ENCODE measurements at places on chromosomes 7 and 10.

DNA sequence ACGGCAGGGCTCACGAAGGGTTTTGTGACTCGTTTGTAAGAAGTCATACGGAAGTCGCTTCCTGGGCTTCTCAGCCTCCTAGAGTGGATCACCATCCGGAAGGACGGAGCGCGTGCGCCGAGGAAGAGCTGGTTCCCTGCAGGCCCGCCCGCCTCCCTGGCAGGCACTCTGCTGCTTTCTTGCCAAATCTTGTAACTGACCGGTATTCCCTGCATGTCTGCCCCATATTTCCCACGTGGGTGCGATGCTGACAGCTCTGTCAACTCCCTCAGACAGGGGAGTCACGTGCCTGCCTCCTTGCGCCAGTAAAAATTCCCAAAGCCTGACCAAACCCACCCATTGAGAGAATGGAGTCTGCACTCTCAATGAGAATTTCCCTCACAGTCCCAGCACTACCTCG is 12.7 kb downstream of the SHH start:
- DNase-seq: no peak

- DNase-seq: no peak
Measured at GRCh38 chr7:115680921-115681320, 349.6 kb downstream of the TFEC start.

DNA sequence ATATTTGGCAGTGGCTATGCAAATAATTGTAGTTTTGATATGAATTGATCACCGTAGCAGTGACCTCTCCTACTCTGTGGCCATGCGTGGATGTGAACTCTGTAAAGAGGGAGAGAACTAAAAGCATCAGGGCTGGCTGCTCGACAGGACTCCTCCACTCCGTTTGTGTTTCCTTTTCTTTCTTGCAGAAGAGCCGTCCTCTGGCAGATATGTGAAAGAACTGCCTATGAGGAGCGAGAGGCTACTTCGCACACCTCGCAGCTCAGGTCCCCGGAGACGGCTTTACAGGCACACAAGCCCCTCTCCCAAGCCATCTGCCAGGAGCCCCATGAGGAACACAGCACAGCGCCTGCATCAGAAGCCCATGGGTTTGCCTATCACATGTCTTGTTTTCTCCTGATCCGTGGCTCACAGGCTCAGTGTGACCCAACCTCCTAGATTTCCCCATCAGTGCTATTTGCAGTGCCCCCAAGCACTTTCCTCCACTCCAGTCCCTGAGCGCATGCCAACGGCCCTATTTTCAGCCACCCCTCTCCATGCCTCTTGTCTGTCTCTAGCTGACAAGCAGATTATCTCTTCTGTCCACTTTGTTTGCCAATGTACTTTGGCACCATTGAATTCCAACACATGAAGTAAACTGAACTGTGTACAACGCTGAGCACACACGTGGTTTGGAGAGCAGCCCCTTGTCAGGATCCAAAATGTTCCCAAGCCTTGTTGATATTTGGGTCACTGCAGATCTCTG is 164.3 kb upstream of the AKR1E2 start:
- no peak for DNase-seq

DNA sequence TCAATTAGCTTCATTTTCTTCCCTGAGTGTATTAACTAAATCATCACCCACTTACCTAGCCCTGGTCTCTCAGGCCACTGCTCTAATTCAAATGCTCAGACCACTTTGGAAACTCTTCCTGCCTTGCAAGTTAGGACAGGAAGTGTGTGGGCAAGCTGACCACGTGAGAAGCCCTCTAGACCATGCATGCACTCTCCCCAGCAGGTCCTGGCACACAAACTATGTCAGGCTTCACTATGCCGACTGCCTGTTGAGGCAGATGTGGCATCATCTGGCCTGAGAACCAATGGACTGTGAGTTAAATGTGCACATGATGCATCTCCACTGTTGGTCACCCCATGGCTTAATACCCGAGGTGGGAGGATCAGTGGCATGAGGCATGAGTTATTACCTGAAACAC is 439.6 kb downstream of the GRID1 start:
- DNase-seq: no peak

DNA sequence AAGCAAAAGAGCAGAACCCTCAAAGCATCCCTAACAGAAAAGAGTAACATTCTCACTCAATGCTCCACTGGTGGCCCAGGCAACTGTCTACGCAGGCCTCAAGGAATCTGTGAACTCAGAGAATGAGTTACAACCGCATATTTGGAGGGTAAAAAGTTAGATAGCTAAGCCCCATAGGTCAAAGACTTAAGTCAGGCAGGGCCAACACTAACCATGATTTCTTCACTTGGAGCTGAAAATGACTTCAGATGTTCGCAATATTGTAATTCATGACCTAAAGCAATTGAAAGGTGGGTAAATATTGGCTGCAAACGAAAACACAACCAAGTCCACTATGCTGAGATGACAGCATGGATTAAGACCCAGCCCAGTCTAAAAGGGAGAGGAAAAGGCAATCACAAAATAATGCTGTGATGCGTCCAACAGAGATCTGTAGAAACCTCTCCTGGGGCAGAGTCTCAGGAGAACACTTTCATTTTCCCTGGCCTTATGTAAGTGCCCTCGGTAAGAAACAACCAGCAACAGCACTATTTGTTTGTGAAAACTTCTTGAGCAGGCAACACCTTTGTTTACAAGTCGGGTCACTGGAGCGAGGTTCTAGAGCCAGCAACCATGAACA is 176.5 kb downstream of the TNS3 start:
- no peak for DNase-seq

- DNase-seq: no peak
Measured at GRCh38 chr7:126079151-126079550, 1149.5 kb upstream of the POT1 start.
